ENCODE measurements at places on chromosomes 6 and 20.
A peak's percentile ranks its signal among the peaks of the same experiment; 100 is the strongest.

GRCh38 chr20:56806952-56807517, 177.9 kb downstream of the TFAP2C start:
- DNase-seq, result no peak

GRCh38 chr20:41171736-41172295, 34.5 kb downstream of the PLCG1 start:
- DNase-seq, result no peak

DNA sequence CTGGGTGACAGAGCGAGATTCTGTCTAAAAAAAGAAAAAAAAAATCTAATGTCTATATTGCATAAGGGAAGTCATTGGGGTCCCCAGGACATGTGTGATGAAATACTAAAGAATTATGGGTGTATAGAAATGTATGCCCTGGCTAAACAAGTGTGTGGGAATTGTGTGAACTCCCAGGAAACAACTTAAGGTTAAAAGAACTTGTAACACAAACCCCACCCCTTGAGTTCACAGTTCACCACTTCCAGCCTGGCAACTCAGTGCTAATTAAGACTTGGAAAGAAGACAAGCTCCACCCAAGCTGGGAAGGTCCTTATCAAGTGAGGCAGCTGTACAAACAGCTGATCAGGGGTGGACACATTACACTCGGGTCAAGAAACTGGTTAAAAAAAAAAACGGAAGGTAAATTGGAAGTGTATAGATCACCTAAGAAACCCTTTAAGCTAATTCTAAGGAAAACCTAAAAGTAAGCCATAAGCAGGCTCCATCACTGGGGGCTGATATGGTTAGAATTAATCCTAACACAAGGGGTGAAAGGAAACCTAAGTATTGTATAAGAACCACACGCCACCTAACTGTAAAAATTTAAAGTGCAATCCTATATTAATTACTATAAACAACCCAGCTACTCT, 25.2 kb downstream of the HLA-A start:
- DNase-seq, result peak; percentile 36

GRCh38 chr6:19949155-19949554, 112.0 kb downstream of the ID4 start:
- DNase-seq, result no peak

DNA sequence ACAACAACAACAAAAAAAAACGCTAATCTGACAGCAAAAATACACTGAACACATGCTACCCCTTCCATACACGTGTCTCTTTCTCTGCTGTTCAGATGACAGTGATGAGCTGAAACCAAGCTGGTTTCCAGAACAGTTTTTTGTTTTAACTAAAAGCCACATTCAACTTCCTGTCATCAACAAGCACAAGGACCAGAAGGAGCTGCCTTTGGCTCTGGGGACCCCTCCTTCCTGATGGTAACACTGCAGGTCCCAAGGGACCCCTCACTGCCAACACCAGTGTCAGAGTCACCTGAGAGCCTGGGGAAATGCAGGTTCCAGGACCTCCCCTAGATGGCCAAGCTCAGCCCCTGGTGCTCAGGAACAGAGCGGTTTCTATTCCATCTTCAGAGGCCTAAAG, 6.0 kb downstream of the CST7 start:
- no peak for DNase-seq

- peak; percentile 87 for DNase-seq
These were observed 1.5 kb downstream of the BICRAL start for GRCh38 chr6:42783177-42783875.

- no peak for DNase-seq
These were observed 78.5 kb upstream of the HDAC2 start for GRCh38 chr6:114049367-114049966.

DNA sequence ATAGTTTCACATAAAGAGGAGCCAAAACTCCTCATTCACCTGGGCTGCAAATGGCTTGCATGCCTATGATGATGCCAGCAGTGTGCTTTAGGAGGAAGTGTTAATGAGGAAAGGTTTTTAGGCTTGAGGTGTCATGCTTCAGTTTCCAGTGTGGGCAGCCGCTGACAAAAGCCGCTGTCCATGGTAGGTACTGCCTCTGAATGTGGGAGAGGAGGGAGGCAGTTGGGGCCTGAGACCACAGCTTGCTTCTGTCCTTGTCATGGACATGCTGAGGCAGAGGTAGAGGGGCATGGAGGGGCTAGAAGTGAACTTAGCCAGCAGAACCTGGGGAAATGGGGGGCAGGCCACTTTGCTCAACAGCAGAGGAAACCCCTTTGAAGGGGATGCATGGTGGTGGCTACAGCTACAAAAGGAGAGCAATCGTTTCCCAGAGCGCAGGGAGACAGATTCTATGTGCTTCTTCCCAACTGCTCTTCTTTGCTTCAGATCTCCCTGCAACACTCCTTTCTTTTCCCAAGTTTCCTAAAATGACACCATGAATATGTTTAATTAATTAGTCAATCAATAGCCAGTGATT, 372.1 kb upstream of the CNR1 start:
- no peak for DNase-seq

- no peak for DNase-seq
These were observed 10.1 kb upstream of the PGC start for GRCh38 chr6:41757271-41757670.

DNA sequence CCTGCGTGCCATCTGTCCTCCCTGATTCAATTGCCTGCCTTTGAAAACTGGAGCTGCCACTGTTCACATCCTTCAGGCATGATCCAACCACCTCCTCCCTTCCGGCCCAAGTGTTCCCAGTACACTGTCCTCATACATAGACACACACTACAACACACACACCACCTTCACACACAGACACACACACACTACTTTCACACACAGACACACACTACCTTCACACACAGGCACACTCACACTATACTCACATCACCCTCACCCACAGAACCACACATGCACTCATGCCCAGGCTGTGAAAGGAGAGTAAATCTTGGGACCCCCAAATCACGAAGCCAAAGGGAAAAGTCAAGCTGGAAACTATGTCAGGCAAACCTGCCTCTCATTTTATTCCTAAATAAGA, 109.4 kb upstream of the MYLIP start:
- DNase-seq, result no peak

DNA sequence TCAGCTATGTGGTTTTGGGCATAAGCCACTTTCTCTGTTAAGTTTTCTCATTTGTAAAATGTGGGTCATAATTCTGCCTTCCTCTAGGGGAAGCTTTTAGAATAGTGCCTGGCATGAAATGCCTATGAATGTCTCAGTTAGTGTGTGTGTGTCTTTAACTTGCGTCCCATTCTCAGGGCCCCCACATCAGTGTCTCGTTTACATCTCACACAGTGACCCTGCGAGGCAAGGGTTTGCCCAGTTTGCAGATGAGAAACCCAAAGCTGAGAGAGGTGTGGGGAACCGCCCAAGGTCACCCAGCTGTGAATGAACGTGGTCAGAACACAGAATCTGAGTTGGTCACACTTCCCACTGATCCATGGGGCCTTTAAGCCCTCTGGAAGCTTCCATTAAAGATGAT, 14.1 kb downstream of the DYNLRB1 start:
- DNase-seq, result no peak

- DNase-seq, result no peak
These were observed 45.4 kb downstream of the PRND start for GRCh38 chr20:4767084-4767483.

GRCh38 chr6:26552205-26552604, 14.0 kb downstream of the HMGN4 start:
- DNase-seq, result no peak

Data from CD4-positive, alpha-beta T cell treated with Interleukin-12 subunit alpha and Interleukin-12 subunit beta, for 1 hour (primary cell).